CD8-positive, alpha-beta memory T cell (primary cell): ENCODE measurements at places on chromosomes 4 and X. TPM values are rescaled to one million over a fixed set of nuclear protein-coding genes. Genes with fewer than 3 reads are reported as not detected.
A peak's percentile ranks its signal among the peaks of the same experiment; 100 is the strongest.

FAM184B gene
- total RNA-seq, result not detected

DNA sequence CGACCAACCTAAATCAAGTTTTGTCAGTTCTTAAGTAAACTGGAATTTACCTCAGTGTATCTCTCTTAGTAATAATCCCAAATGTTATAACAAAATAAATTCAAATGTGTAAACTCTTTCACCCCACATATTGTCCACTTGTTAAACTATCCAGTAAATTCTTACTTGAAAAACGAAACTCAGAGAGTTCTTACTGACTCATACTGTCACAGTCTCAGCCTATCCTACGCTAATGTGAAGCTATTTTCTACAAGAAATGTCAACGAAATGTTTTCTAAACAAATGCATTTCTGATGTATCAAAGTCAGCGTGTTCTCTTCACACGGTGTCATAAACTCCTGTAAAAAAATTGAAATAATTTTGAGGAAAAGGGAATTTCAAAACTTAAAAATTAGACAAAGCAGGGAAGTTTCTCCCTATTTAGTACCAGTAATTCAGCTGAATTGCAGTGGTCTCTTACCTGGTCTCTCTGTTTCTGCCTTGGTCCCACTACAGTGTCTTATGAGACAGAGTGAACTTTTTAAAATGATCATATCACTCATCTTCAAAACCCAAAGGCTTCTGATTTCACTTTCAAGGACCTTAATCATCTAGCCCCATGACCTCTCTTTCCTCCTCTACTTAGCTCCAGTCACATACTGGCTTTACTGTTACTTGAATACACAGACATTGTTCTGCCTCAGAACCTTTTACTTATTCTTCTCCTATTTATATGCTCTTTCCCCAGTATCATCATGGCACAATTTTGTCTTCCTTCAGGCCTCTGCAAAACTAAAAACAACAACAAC is 63.3 kb downstream of the DCAF8L1 start:
- no peaks in the 10 kb centered on the region for H3K4me1 ChIP-seq
- no peak overlapping the region for H3K4me3 ChIP-seq
- no peak overlapping the region for H3K27ac ChIP-seq
- no peaks in the 10 kb centered on the region for H3K27me3 ChIP-seq

TLR10 gene
- total RNA-seq, result not detected

TCEAL3 gene
- 3.9 TPM for total RNA-seq

GRCh38 chrX:30577362-30577991 is at the start of gene TASL:
Gene TASL, minus strand, starts transcription at chrX:30577766. Its CDS starts 17,411 bp downstream, at chrX:30560355.
- H3K27me3 ChIP-seq, result no peaks in the 10 kb centered on the region
- no peaks in the 10 kb centered on the region for H3K36me3 ChIP-seq
- peak within 1 kb of the TSS; percentile 52 for H3K4me3 ChIP-seq
- no peak for DNase-seq
- no peaks in the 10 kb centered on the region for H3K4me1 ChIP-seq
- H3K27ac ChIP-seq, result peak within 1 kb of the TSS; percentile 26

SULT1B1 gene
- total RNA-seq, result 0.20 TPM

GRCh38 chr4:24203926-24204325 is 314.1 kb upstream of the PPARGC1A start:
- H3K27ac ChIP-seq, result no peak overlapping the region
- H3K4me1 ChIP-seq, result no peaks in the 10 kb centered on the region
- no peaks in the 10 kb centered on the region for H3K36me3 ChIP-seq
- no peak overlapping the region for H3K4me3 ChIP-seq

PAGE2 gene
- not detected for total RNA-seq

DNA sequence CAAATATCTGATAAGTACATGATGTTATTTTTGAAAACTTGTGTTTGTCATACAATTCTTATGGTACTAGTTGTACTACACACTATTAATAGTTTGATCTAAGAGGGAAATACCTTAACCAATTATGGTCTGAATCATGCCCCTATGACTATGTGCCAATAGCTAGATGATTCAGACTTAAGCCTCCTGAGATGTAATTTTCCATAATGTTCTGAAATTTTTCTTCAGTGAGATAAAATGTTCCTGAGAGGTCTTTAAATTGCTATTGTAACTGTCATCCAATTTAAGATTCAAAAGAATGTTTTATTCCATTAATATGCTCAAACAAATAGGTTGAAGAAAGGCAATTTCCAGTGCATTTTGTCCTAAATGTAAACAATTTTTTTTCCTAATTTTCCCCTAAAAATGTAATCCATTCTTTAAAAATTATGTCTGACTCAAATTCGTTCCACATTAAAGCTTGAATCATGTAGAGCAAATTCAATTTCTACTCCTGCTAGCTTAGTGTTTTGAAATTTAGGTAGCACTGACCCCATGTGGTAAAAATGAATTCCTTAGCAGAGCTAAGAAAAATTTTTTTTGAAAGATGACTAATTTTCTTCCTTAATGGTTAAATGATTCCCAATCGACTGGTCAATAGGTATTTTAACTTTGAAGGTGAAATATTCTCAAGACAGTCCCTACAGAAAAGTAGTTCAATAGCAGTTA is 49.1 kb downstream of the APOOL start:
- DNase-seq, result no peak
- no peaks in the 10 kb centered on the region for H3K27me3 ChIP-seq
- H3K36me3 ChIP-seq, result no peaks in the 10 kb centered on the region
- no peak overlapping the region for H3K4me3 ChIP-seq

GRCh38 chr4:95086551-95086950 is 328.8 kb downstream of the BMPR1B start:
- H3K4me3 ChIP-seq, result no peak overlapping the region

- no peaks in the 10 kb centered on the region for H3K27me3 ChIP-seq
- H3K36me3 ChIP-seq, result no peaks in the 10 kb centered on the region
- no peak overlapping the region for H3K4me3 ChIP-seq
- no peak for DNase-seq
Measured at GRCh38 chr4:41696763-41697162, 51.8 kb downstream of the PHOX2B start.

COX7B2 gene
- not detected for total RNA-seq

- no peaks in the 10 kb centered on the region for H3K27me3 ChIP-seq
- no peaks in the 10 kb centered on the region for H3K36me3 ChIP-seq
- peaks cover 19% of the 10 kb centered on the region for H3K4me1 ChIP-seq
- H3K27ac ChIP-seq, result no peak overlapping the region
Measured at GRCh38 chr4:10593130-10593529, 91.4 kb downstream of the CLNK start.

DNA sequence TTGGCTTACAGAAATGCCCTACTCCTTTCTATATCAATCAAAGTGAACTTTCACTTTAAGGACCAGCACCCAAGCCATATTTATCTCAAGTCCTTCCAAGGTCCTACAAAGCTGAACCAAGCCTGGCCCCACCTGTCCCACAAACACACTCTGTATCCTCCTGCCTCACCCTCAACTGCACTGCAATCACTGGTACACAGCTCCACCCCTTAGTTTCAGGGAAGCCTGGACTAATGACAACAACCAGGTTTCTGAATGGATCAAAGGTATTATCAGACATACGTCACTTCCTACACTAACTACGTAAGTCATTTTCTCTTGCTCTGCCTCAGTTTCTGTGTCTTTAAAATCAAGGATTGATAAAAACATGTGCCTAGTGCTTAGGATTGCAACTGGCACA is 205.6 kb upstream of the HS3ST1 start:
- H3K4me1 ChIP-seq, result no peaks in the 10 kb centered on the region
- H3K27ac ChIP-seq, result no peak overlapping the region
- no peaks in the 10 kb centered on the region for H3K27me3 ChIP-seq
- H3K36me3 ChIP-seq, result no peaks in the 10 kb centered on the region

DNA sequence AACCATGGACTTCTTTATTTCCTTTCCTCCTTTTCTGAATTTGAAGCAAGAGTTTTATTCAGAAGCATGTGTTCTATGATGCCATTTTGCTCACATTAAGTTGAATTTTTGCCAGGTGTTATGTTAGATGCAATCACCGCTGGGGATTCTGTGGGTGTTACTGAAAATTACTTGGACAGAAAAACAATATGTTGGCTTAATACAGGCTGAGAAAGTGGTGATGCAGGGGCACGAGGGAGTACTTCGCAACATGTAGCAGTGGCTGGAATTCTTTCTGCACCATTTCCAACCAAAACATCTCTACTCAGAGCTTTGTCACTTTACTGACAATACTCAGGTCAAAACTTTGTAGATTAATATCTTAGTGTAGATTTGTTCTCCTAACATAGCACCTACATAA is 109.2 kb upstream of the PCDH18 start:
- H3K27ac ChIP-seq, result no peak overlapping the region
- no peak for DNase-seq
- H3K4me3 ChIP-seq, result no peak overlapping the region
- H3K27me3 ChIP-seq, result no peaks in the 10 kb centered on the region

- H3K4me3 ChIP-seq, result no peak overlapping the region
- H3K27ac ChIP-seq, result no peak overlapping the region
- peaks cover 68% of the 10 kb centered on the region for H3K4me1 ChIP-seq
- DNase-seq, result no peak
Measured at GRCh38 chr4:153518001-153518400, 51.8 kb downstream of the TMEM131L start.

- H3K27me3 ChIP-seq, result no peaks in the 10 kb centered on the region
- no peak overlapping the region for H3K4me3 ChIP-seq
- H3K4me1 ChIP-seq, result no peaks in the 10 kb centered on the region
- H3K36me3 ChIP-seq, result no peaks in the 10 kb centered on the region
- no peak overlapping the region for H3K27ac ChIP-seq
- DNase-seq, result no peak
Measured at GRCh38 chr4:93495346-93495745, 333.2 kb upstream of the ATOH1 start.

- H3K4me1 ChIP-seq, result peaks cover 8% of the 10 kb centered on the region
- DNase-seq, result no peak
- no peaks in the 10 kb centered on the region for H3K36me3 ChIP-seq
- H3K27ac ChIP-seq, result no peak overlapping the region
- no peaks in the 10 kb centered on the region for H3K27me3 ChIP-seq
Measured at GRCh38 chrX:49072712-49073095, 1.1 kb downstream of the PRAF2 start.

DNA sequence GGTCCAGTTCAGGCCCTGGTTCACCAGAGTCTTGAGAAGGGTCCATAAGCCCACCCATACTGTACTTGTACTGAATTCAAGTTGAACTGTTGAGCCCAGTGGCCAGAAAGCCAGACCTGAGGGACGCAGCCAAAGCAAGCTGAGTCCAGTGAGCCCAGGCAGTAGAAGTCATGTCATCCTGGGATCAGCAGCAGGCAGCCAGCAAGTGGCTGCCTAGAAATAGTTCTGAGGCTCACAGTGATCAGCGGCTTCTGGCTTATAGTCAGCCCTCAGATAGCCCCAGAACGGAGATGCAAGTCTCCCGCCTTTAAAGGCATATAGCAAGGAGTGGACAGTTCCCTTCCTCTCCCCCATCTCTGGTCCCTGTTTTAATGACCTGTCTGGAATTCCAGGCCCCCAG is 347.1 kb downstream of the FBXW7 start:
- H3K27me3 ChIP-seq, result no peaks in the 10 kb centered on the region
- no peak for DNase-seq
- H3K4me3 ChIP-seq, result no peak overlapping the region
- no peak overlapping the region for H3K27ac ChIP-seq

PTTG2 gene
- total RNA-seq, result 0.55 TPM

DNA sequence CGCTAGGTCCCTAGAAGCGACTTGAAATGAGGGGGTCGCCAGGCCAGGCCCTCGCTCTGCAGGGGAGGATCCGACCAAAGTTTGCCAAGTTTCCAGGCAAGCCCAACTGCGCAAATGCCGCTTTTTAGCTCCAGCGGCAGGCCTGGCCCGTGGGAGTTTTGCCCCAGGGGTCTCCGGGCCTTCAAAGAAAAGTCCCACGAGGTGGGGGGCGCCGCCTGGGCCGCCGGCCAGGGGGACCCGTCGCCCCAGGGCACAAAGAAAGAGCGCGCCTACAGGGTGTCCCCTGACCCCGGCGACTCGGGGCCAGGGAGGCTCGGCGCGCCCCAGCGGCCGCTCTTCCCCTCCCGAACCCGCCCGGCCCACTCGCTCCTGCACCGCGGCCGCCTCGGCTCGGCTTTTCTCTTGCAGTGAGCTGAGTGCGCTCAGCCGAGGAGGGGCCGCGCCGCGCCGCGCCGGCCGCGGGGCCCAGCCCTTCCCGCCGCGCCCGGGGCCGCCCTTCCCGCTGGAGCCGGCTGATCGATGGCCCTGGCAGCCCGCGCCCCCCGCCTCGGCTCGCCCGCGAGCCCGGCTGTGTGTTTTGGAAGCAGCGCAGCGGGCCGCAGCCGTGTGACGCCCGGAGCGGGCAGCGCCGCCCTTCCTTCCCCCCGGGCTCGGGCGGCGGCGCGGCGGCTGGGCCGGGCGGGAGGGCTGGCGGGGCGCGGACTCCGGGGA is 754 bp upstream of the KLF3 start:
- peak overlapping the region; percentile 85 for H3K27ac ChIP-seq
- peaks cover 44% of the 10 kb centered on the region for H3K4me1 ChIP-seq
- no peaks in the 10 kb centered on the region for H3K27me3 ChIP-seq
- peak overlapping the region; percentile 52 for H3K4me3 ChIP-seq
- DNase-seq, result no peak

DNA sequence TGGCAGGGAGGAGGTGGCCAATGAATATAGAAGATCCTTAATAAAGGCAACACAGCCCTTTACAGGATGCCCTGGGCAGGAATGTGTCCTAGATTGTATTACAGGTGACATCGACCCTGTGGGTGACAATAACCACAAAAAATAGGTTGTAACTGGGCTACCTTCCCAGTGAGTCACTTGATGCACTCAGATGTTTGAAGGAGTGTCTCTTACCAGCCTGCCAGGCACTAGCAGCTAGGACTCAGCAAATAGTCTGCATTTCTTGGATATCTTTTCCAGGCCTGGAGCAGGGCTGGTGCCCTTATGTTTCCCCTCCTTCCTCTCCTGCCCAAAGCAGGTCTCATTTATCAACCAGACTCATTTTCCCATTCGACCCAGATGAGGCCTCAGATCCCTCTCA is 50.9 kb upstream of the TMEM164 start:
- H3K4me3 ChIP-seq, result no peak overlapping the region
- H3K36me3 ChIP-seq, result no peaks in the 10 kb centered on the region
- DNase-seq, result no peak
- H3K4me1 ChIP-seq, result no peaks in the 10 kb centered on the region
- H3K27ac ChIP-seq, result no peak overlapping the region
- H3K27me3 ChIP-seq, result no peaks in the 10 kb centered on the region

SPON2 gene
- 2.7 TPM for total RNA-seq

DNA sequence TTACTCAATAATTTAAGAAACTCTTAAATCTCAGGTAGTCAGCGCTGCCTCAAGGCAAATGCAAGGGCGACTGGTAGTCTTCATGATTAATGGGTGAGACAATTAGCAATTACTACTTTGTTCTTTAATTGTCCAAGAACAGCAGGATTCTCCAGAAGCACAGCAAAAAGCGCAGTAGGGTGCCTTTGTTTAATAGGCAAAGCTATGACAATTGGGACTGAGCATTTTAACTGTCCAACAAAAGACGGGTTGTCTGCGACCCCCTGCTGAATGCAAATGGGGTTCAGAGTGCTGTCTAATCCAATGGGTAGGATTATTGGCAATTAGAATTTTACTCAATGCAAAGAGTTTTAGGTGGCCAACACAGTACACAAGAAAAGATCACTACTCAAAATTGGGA is 286.1 kb downstream of the CHIC1 start:
- no peaks in the 10 kb centered on the region for H3K27me3 ChIP-seq
- H3K4me1 ChIP-seq, result no peaks in the 10 kb centered on the region
- H3K4me3 ChIP-seq, result no peak overlapping the region
- no peaks in the 10 kb centered on the region for H3K36me3 ChIP-seq

IL2 gene
- total RNA-seq, result 179 TPM

GRCh38 chr4:45345558-45345957 is 619.2 kb upstream of the GNPDA2 start:
- H3K4me1 ChIP-seq, result no peaks in the 10 kb centered on the region
- DNase-seq, result no peak
- no peaks in the 10 kb centered on the region for H3K36me3 ChIP-seq

GRCh38 chr4:111213531-111213930 is 590.7 kb upstream of the PITX2 start:
- H3K36me3 ChIP-seq, result no peaks in the 10 kb centered on the region
- no peak overlapping the region for H3K4me3 ChIP-seq
- H3K4me1 ChIP-seq, result no peaks in the 10 kb centered on the region
- DNase-seq, result no peak
- H3K27me3 ChIP-seq, result no peaks in the 10 kb centered on the region
- H3K27ac ChIP-seq, result no peak overlapping the region
